ENCODE measurements at places on chromosomes 7 and 10.
A peak's percentile ranks its signal among the peaks of the same experiment; 100 is the strongest.

- DNase-seq: peak; percentile 68
Observed at GRCh38 chr10:102627736-102628293, 16.5 kb upstream of the TRIM8 start.

DNA sequence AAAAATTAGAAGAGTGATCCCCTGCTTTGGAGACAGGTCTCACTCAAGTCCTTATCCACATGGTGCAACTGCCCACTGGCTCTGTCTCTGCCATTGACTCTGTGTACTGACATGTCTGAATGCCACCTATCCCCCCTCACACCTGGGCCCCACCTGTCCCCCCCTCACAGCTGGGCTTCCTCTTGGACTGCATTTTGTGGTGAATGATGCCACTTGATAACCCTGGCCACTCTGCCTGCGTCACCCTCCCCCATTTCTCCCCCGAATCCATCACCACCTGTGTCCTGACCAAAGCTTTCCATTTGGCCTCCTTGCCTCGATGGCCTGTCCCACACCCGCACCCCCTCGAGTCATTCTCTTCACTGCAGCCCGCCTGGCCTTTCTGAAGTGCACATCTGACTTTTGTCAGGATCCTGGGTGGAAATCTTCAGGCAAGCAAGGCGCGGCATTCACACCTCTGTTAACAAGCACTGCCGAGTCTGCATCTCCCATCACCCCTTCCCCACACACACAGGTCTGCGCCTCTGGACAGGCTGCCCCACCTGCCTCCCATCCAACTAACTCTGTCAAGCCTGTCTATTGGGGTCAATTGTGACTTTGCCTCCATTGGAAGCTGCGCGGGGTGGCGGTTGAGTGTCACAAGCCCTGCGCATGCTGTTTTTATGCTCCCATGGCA is 175.3 kb upstream of the KLF14 start:
- DNase-seq: no peak

DNA sequence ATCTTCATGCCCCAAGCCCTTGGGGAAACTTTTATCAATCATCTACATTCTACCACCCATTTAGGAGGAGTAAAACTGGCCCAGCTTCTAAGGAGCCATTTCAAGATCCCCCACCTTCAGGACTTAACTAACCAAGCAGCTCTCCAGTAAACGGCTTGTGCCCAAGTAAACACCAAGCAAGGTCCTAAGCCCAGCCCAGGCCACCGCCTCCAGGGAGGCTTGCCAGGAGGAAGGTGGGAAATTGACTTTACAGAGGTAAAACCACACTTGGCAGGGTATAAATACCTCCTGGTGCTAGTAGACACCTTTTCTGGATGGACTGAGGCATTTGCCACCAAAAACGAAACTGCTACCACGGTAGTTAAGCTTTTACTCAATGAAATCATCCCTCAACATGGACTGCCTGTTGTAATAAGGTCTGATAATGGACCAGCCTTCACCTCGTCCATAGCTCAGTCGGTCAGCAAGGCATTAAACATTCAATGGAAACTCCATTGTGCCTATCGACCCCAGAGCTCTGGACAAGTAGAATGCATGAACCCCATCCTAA is 5.6 kb downstream of the AKR1B15 start:
- no peak for DNase-seq

GRCh38 chr10:4033341-4033896 is 248.4 kb upstream of the KLF6 start:
- DNase-seq: no peak

DNA sequence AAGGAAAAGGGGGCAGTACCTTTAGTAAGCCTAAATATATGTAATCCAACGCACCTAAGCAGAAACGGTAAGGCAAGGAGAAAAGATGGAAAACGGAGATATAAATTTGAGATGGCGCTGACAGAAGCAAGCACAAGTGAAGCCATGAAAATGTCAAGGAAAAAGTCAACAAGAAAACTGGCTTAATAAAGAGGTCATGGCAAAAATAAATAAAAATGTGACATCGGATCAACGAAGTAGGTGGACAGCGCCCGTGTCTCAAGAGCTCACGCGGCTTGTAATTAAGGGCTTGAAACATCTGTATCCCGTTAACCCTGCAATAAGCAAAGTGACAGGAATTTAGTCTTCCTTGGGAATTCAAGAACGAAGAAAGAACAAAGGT is 611 bp downstream of the NDUFA5 start:
- DNase-seq: no peak

GRCh38 chr7:101166648-101166908 is 1.2 kb upstream of the VGF start:
- DNase-seq: no peak

- DNase-seq: no peak
Observed at GRCh38 chr7:123463890-123464289, 70.5 kb downstream of the IQUB start.

DNA sequence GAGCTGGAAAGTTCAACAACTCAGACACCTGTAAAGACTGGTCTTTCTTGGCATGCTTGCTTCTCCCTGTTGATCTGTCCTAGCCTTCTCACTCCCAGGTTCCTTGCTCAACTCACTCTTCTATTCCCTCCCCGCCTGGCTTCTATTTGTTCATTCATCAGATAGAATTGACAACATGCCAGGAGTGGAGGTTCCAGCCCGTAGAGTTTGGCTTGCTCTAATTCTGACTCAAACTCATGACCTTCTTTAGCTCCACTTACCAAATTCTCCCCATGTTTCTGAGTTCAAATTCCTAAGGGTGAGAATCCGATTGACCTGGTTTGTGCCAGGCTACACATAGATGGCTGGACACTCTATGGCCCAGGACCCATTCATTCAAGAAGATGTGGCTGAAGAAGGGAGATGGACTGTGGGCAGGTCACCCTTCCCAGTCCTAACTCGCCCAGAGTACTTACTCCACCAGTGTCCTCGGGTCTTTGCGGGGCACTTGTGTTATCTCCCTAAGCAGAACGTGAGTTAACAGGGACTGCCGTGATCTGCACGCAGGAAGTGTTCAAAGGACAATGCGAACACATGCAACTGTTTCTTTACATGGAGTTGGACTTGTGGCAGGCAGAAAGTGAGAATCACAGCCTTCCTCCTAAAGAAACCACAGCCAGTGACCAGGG is 4.0 kb upstream of the TMEM236 start:
- no peak for DNase-seq

GRCh38 chr10:79324032-79324695 is 23.1 kb upstream of the PPIF start:
- no peak for DNase-seq

DNA sequence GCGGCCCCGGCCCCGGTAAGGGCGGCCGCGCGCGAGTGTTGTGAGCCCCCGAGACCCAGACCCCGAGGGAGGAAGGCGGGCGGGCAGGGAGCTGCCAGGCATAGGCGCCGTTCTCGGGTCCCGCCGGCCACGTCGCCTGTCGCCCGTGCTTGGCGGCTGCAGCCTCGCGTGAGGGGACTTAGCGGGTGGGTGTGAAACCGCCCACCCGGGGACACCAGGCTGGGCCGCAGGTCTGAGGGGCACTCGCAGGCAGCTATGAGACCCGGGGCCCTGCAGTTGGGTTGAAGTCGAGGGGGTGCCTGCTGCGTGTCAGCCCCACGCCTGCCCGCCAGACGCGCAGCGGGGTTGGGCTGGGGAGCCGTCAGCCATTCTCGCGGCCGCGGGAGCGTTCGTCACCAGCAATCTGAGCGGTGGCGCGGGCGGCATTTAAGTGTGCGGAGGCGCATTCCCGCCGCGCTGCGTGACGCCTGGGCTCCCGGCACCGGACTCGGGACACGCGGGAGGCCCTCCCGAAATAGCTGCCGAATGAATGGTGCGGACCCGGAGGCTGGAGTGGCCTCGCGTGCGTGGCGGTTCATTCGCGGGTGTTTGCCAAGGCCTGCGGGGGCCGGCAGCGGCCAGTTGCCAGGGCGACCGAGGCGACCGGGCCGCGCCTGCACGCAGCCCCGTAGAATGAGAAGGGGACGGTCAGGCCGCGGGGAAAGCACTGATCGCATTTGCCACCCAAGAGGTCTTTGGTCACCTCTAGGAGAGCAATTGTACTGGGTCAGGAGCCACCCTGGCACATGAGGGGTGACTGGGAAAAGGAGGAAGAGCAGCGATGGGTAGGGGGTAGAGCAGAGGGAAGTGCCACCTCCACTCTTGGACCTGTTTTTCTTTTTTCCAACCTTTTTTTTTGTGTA is 750 bp downstream of the ZNF398 start:
- peak; percentile 77 for DNase-seq

- no peak for DNase-seq
Observed at GRCh38 chr7:133021196-133021595, 60.7 kb downstream of the CHCHD3 start.

DNA sequence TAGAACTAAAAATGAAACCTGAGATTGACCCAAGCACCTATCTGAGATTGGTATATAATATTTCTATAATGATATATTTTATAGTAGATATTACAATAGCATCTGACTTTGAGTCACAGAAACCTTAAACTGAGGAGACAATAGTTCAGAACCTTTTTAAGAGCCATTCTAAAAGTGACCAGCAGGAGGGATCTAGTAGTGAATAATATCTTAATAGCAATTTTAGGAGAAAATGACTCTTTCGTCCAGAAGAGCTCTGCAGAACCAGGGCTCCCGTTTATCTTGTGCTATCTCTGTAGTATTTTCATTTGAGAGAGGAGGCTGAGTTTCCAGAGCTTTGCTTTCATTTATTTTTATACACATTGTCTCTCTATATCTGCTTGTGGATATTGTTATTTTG is 68.1 kb downstream of the PODXL start:
- no peak for DNase-seq

DNA sequence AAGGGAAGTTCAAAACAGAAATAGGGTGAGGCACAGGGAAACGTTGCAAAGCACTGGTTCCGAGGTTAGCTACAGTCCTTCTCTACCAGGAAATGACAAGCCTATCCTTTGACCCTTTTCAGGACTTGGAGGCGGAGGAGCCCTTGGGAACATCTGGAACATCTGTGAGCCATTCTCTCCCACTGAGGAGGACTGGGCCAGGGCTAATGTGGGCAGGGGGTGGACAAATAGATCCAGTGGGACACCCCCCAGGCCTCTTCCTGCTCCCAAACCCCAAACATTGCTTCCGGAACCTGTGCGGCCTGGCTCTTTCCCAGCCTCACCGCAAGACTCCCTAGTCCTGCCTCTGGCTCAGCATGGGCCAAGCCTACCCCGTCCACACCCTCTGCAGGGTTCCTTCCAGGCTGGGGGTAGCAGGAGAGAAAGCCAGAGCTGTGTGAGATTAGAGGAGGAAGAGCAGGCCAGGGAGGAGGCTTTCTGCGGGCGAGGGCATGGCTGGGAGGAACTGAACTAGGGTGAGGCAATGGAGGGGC is 36.5 kb downstream of the GHRHR start:
- DNase-seq: no peak

GRCh38 chr7:55081068-55081467 is 62.3 kb downstream of the EGFR start:
- DNase-seq: no peak

DNA sequence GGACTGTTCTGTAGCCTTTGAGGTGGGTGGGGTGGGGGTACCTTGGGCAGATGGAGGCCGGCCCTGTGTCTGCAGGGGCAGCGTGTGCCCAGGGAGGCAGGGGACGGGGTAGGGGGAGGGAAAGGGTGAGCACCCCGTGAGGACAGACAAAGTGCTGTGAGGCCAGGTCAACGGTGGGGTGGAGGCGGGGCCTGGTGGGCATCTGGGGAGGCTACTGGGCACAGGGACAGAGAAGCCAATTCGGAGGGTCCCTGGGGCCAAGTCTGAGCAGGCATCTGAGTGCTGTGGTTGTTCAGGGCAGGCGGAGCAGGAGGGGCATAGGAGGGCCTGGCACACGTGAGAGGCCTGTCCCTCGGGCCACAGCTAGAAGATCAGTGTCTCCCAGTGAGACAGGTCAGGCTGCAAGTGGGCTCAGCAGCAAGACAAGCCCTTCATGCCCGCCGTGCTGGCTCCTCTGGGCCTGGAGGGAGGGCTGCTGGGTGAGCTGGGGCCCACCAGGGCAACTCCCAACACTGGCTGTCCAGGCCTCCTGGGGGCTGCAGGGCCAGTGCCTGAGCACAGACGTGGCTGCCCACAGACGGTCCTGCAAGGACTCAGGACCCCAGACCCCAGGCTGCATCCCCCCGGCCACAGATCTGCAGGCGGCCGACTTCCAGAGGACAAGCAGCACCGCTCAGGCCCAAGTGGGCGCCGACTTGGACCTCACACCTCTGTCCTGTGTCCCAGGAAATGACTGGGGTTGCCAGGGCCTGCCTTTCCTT is 26.4 kb upstream of the KNDC1 start:
- DNase-seq: no peak

GRCh38 chr7:95470452-95470851 is 15.3 kb upstream of the ASB4 start:
- no peak for DNase-seq

- peak; percentile 58 for DNase-seq
Observed at GRCh38 chr7:1054861-1055450, 10.6 kb downstream of the GPR146 start.

DNA sequence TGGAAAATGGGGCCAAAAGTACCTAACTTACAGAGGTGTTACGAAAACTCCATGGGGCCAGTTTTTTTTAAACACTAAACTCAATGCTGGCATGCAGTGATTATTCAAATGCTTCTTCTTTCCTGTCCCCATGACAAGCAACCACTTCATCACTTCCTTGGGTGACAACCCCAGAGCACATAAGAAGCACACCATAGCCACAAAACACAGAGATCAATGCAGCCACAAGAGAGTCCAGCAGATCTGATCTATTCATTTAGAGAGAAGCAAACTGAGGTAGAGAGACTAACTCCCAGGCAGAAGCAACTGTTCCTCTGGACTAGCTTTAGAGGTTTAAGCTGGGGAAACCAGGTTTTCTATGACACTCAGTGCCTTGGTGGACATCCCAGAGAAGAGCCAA is 180.0 kb downstream of the GRID1 start:
- DNase-seq: no peak

- DNase-seq: no peak
Observed at GRCh38 chr10:23359692-23360380, 15.2 kb upstream of the C10orf67 start.

DNA sequence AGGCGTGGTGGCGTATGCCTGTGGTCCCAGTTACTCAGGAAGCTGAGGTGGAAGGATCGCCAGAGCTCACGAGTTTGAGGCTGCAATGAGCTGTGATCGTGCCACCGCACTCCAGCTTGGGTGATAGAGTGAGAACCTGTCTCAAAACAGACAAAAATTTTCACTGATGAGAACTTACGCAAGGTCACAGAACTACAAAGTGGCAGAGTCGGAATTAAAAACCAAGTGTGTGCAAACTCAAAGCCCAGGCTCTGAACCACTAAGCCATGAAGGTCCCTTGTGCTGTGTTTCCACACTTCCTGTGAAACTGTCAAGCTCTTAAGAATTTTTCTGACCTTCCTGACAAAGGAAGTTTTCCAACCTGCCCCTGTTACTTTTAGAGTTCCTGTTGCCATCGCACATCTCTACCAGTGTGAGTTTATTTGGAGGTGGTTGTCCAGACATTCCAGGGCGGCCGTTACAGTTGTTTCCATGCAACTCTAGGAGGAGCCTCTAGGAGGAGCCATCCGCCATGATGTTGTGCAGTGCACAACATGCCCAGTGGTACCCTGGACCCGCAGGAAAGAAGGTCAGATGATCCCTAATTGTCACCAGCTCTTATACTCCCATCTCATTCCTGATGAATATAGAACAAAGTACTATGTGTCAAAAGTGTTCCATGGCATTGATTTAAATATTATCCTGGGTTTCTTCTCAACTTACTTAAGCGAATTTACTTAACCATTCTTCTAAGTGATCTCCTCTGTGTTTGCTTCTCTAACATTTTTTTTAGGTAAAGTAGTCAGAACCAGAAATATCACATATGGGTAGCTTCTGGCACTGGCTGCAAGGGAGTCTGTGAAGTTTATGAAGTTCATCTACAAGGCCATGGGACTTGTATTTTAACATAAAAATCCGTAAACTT is 49.0 kb upstream of the LYZL1 start:
- DNase-seq: no peak

Measured in caudate nucleus (tissue), 63 donors.